Stimulated activated CD4-positive, alpha-beta T cell treated with anti-CD3 and anti-CD28 coated beads, Interleukin-1b, Interleukin-23, amount 100 ng/mL, for 1 hour (primary cell): ENCODE measurements at places on chromosomes 2 and 18.

DNA sequence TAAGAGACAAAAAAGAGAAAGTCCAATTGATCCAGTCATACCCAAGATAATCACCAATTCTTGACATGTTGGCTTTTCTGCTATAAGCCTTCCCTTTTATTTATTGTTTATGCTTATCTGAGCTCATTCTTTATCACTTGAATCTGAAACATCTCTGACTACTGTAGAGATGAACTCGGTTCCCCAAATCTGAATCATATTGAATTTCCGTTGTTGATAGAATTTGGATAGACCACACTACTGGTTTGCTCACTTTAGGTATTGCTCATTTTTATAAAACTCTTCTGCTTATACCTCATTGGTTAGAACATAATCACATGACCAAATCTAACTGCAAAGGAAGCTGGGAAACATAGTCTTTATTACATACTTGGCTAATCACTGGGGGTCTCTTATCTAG is 236.9 kb downstream of the TRIB2 start:
- DNase-seq, result no peak

DNA sequence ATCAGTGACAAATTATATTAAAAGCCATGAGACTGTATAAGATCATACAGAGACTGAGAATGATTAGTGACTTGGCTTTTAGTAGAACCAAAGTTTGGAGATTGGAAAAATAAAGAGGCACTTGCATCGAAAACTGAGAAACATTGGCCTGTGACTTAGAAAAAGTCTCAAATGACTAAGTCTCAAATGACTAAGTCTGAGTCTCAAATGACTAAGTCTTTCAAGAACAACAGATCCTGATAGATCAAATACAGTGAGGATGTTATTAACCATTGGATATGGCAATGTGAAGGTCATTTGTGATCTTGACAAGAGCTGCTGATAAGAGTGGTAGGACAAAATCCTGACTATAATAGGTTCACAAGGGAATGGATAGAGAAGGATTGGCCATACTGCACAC is 135.5 kb upstream of the FANCL start:
- no peak for DNase-seq

DNA sequence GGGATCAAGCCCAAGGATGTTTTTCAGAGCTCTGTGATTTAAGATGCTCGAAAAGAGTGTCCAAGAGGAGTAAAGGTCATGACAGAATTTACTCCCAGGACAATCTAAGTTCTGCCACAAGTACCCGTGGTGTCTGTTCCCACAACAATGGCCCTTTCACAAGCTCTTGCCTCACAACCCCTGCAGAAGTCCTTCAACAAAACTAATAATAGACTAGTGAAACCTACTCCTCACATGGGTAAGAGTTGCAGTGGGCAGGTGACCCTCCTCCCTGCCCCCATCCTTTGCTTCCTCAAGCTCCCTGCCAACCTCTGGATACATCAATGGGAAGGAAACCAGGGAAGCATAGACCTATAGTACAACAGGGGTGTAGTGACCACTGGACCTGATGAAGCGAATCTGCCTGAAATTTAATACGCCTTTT is 34.9 kb downstream of the PTCD3 start:
- DNase-seq, result no peak

DNA sequence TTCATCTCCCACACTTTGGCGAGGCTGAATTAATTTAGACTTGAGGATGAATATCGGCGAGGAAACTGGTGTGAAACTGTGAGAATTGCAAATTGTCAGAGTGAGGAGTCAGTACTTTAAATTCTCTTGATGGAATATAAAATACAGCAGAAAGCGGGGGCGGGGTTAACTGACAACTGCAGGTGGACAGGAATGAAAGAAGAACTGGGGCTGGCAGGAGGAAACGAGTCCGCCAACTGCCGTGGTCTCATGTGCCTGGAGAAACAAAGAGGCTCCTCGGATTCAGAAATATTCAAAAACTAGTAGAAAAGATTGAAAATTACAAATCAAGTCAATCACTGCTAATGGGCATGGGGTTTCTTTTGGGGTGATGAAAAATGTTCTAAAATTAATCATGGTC is 44.3 kb downstream of the MOGAT1 start:
- no peak for DNase-seq

DNA sequence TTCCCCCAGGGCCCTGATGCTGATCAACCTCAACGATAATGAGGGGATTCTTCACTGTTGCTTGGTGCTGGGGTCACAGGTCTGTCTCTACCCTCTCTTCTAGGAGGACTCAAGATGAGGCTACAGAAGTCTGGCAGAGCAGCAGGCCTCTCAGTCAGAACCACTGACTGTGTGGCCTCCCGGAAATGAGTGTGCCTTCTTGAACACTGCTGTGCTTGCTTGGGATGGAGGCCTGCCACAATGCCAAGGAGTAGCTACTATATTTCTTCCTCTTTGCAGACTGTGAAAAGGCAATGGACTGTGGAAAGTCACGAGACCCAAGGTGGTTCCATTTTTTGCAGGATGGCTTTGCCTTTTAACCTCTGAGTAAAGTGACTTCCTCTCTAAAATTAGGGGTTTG is 5.8 kb upstream of the HOXD1 start:
- no peak for DNase-seq

- DNase-seq, result no peak
These were observed 146.6 kb downstream of the PIEZO2 start for GRCh38 chr18:11002796-11003195.

DNA sequence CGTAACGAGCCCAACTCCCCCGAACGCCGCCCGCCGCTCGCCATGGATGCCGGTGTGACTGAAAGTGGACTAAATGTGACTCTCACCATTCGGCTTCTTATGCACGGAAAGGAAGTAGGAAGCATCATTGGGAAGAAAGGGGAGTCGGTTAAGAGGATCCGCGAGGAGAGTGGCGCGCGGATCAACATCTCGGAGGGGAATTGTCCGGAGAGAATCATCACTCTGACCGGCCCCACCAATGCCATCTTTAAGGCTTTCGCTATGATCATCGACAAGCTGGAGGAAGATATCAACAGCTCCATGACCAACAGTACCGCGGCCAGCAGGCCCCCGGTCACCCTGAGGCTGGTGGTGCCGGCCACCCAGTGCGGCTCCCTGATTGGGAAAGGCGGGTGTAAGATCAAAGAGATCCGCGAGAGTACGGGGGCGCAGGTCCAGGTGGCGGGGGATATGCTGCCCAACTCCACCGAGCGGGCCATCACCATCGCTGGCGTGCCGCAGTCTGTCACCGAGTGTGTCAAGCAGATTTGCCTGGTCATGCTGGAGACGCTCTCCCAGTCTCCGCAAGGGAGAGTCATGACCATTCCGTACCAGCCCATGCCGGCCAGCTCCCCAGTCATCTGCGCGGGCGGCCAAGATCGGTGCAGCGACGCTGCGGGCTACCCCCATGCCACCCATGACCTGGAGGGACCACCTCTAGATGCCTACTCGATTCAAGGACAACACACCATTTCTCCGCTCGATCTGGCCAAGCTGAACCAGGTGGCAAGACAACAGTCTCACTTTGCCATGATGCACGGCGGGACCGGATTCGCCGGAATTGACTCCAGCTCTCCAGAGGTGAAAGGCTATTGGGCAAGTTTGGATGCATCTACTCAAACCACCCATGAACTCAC is 673 bp downstream of the PCBP1 start:
- no peak for DNase-seq

DNA sequence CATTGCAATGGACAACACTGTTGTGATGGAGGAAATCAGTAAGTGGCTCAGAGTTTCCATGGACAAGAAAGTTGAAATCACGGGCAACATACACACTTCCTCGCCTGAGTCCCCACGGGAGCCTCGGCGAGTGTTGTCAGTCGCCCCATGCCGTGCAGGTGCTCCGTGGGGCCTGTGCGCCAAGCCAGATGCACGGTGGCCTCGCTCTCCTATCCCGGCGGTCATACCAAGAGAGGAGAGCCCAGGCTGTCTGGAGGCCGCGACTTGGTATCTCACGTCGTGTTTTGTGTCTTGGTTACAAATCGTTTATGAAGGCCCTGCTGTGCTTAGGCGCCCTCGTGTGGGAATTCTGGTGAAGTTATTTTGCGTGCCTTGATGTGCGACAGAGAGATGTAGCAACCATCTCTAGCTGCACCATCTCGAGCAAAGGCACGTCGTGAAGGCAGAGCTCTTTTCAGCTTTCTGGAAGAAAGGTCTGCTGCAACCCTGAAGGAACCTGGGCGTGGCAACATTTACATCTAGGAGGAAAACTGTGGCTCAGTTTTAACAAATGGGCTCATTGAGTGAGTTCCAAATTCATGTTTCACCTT is 21.8 kb downstream of the ATG4B start:
- DNase-seq, result no peak

- no peak for DNase-seq
These were observed 195.5 kb downstream of the ANKRD30BL start for GRCh38 chr2:131966256-131966655.

DNA sequence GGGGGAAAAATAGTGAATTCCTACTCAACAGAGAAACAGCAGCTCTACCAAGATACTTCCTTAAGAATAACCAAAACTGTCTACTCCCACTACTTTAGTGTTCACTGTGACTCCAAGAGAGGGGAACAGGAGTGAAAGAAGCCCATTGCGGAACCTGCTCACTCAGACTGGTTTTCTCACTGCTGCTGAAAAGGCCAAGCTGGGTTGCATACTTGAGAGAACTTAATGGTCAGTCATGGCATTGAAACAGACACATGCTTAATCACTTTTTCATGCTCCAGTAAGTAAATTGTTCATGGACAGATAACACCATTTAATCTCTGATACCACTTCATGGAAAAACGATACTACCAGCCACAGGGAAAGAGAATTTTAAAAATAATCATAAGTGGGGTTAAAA is 35.7 kb upstream of the SLC8A1 start:
- DNase-seq, result no peak

GRCh38 chr2:60735496-60736250 is 20.4 kb upstream of the PAPOLG start:
- DNase-seq, result no peak

DNA sequence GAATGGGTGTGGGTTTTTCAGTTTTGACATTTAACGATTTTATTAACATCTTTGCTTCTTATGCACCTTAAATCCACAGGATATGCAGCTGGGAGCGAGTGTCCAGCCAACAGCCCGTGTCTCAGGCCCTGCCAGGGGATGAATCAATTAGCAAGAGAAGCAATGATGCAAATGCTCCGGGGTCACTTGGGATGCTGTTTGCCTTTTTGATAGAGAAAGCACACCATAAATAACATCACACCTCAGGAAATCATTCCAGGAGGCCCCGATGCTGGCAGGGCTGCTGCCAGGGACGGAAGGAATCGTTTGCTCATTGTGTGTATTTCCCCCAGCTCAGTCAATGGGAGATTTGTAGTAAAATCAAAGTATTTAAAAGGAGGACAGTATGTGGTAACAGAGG is 394.0 kb upstream of the HNRNPA3 start:
- DNase-seq, result no peak

DNA sequence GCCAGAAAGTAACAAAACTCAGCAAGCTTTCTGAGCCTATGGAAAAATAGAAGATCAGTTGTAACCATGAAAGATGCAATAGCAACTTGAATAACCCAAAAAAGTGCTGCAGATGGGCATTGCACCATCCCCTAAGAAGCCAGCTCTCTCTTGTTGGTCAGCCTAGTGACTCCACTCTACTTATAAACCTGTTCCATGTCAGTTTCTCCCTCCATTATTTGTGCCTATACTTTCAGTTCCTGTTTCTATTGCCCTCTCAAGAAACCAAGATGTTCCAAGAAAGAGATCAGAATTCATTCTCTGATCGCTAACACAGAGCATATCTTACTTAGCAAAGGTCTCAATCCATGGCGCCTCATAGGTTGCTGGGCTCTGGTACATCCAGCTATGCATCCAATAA is 170.3 kb upstream of the MAP2 start:
- DNase-seq, result no peak
